ENCODE measurements at places on chromosomes 3 and 15. TPM values are rescaled to one million over a fixed set of nuclear protein-coding genes. Genes with fewer than 3 reads are reported as not detected.
A peak's percentile ranks its signal among the peaks of the same experiment; 100 is the strongest.

The EPHA6 gene
- 1.1 TPM for total RNA-seq

The ANKRD34C gene
- total RNA-seq = 0.21 TPM

GRCh38 chr3:54427941-54428871, 305.9 kb downstream of the CACNA2D3 start:
- peak; percentile 93 for DNase-seq

- no peak for DNase-seq
Measured at GRCh38 chr15:98537516-98538060, 110.8 kb upstream of the IGF1R start.

DNA sequence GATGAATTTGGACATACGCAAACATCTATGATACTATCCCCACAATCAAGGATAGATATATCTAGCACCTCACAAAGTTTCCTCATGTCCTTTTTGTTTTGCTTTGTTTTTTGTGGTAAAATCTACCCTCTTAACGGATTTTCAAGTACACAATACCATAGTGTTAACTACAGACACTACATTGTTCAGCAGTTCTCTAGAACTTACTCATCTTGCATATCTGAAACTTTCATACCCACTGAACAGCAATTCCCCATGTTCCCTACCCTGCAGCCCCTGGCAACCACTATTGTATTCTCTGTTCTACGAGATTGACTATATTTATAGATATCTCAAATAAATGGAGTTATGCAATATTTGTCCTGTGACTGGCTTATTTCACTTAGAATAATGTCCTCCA, 58.1 kb upstream of the TJP1 start:
- DNase-seq = no peak

- DNase-seq = no peak
Measured at GRCh38 chr3:153127788-153128187, 34.2 kb upstream of the RAP2B start.
